ENCODE measurements at places on chromosomes 7 and 10.

GRCh38 chr7:101896316-101896715 is 78.9 kb downstream of the CUX1 start:
- no peak for DNase-seq

- no peak for DNase-seq
Measured at GRCh38 chr10:116043861-116044260, 229.1 kb downstream of the GFRA1 start.

GRCh38 chr7:23662124-23662983 is 17.6 kb upstream of the FAM221A start:
- no peak for DNase-seq

- no peak for DNase-seq
Measured at GRCh38 chr7:134997214-134997885, 11.0 kb downstream of the AGBL3 start.

- no peak for DNase-seq
Measured at GRCh38 chr10:103171278-103171677, 21.8 kb downstream of the NT5C2 start.

- no peak for DNase-seq
Measured at GRCh38 chr7:32357535-32358277, 132.5 kb downstream of the LSM5 start.

DNA sequence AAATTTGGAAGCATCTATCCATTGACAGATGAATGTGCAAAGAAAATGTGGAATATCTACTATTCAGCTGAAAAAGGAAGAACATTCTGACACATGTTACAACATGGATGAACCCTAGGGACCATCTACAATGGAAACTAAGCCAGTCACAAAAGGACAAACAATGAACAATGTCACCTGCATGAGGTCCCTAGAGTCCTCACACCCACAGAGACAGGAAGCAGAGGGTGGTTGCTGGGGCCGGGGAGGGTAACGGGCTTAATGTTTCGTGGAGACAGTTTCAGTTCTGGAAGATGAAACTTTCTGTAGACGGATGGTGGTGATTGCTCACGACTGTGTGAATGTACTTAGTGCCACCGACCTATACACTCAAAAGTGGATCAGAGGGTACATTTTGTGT is 282.9 kb downstream of the ADARB2 start:
- no peak for DNase-seq

DNA sequence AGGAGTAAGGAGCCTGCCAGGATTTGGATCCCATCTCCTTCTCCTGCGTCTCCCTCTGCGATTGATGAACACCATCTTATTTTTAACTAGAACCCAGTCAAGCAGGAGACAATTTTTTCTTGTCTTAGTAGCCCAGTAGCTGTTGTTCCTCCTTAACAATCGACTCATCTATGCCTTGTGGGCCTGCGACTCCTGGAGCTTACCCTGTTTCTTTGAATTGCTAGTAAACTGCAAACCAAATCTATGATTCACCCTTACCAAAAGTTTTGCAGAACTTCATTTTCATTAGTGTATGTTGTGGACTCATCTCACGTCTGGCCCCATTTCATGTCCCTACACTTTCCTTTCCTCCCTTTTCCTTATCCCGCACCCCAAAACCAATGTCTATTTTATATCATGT is 37.7 kb downstream of the TRIL start:
- no peak for DNase-seq

- DNase-seq: no peak
Measured at GRCh38 chr7:1902231-1902855, 232.3 kb downstream of the ELFN1 start.

DNA sequence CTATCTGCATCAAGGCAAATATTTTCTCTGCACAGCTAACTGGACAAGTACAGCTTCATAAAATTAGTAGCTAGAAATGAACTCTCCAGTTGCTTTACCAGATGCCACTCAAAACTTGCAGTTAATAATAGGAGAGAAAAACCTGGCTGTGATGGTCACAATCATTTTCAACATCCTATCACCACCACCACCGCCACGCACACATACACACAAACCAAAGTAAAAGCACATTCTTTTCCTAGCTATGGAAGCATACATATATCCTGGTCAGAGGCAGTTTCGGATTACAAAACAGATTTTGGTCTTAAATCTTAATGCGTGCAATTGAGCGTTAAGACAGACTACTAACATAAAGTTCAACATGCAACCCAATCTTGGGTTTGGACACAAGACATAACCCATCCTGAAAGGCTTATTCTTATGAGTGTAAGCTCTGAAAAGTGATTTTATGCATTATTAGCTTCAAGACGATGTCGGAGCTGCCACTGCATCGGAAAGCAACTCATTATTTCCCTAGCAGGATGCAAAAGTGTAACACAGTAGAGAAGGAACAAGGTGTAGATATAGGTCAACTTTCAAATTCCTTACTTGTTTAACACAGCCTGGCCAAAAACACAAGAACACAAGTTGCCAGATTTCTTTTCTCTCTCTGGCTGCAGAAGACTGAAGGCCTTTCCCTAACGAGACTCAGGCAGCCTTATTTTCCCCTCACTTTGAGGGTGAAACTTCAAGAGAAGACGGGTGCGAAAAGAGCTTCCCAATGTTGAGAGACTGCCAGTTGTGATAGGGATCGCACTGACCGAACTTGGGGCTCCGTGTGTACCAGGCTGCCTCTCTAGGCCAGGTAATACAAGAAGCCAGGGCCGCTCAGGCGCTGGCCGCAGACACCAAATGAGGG is 1.2 kb downstream of the CACUL1 start:
- no peak for DNase-seq

- DNase-seq: no peak
Measured at GRCh38 chr7:17133977-17134376, 164.5 kb upstream of the AHR start.

DNA sequence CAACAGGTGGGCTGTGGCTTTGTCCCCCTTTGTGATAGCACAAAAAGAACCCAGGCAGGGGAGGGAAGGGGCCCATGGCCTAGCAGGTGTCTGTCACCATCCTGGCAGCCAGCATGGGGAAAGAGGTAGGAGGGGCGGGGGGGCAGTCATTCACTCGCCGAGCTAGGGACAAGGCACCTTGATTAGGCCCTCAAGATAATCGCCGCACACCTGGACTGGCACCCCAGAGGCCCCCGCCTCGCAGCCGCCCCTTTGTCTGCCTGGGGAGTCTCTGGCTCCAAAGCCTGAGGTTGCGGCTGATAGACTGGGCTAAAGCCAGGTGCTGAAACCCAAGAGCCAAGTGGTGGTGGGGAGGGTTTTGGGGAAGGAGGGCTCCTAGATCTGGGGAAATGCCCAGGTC is 151.2 kb upstream of the PCBD1 start:
- DNase-seq: no peak

GRCh38 chr7:45703373-45703821 is 129.2 kb downstream of the ADCY1 start:
- no peak for DNase-seq

- no peak for DNase-seq
Measured at GRCh38 chr7:140060788-140061606, 1.8 kb downstream of the PARP12 start.

- DNase-seq: no peak
Measured at GRCh38 chr7:98830972-98831548, 38.8 kb downstream of the TMEM130 start.

GRCh38 chr10:43203448-43204041 is 63.3 kb downstream of the RASGEF1A start:
- DNase-seq: no peak

DNA sequence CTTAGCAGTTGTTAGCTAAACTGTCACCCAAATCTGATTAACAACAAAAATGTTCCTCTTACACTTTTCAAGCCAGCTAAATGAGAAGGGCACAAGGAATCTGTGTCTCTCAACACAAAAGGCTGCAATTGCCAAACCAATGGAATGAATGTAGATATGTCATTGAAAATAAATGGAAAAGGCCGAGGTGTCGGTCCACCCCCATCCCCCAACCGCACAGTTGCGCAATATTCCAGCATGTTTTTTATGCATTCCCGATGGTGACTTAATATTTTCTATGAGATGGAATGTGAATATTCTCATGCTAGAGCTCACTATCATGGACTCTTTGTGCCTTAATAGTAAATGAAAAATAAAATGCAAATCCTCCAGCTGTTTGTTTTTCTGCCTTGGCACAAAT is 181.6 kb upstream of the LRGUK start:
- DNase-seq: no peak

DNA sequence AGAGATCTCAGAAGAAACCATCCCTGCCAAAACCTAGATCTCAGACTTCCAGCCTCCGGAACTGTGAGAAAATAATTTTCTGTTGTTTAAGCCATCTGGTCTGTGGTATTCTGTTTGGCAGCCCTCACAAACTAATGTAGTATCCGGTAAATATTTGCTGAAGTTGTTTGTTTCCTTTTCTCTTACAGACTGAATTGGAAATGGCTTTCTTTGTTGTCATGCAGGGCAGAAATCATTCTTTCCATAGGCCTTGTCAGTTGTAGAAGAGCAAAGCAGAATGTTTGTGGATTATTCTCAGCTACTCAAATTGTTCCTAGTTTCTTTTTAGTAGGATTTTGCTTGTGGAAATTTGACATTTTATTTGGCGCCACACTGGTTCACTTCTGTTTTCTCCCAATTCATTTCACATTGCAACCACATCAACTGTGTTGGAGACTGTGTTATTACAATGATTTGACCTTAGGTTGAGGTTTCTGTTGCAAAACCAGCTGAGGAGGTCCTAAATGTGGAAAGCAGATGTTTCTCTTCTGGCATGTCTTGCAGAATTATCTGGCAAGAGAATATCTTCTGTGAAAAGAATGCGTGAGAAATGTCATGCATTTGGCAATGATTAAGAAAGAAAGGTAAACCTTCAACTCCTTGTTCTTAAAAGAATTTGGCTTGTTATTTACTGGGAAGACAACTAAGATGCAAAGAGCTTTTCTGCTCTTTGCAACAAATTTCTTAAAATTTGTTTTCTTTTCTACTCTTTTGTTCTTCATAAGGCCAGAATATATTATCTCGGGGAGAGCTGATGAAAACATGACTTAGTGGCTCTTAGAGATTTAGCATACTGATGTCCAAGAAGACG is 25.8 kb downstream of the ACTA2 start:
- DNase-seq: no peak

GRCh38 chr7:70439651-70440050 is 692.3 kb upstream of the GALNT17 start:
- DNase-seq: no peak

DNA sequence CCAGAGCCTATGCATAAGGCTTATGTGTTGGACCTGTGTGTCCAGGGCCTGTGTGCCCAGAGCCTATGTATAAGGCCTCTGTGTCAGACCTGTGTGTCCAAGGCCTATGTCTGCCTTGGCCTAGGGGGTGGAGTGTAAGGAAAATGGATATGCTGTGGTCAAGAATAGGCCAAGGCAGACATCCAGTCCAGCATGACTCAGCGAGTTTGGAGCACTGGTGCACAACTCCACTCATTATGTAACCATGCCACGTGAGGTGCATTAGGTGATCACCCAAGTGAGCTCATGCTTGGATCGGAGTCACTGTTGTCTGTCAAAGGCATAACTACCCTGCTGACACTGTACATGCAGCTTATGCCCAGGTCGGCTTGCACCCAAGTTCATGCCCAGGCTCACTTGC is 238.9 kb downstream of the CACNA2D1 start:
- DNase-seq: no peak

DNA sequence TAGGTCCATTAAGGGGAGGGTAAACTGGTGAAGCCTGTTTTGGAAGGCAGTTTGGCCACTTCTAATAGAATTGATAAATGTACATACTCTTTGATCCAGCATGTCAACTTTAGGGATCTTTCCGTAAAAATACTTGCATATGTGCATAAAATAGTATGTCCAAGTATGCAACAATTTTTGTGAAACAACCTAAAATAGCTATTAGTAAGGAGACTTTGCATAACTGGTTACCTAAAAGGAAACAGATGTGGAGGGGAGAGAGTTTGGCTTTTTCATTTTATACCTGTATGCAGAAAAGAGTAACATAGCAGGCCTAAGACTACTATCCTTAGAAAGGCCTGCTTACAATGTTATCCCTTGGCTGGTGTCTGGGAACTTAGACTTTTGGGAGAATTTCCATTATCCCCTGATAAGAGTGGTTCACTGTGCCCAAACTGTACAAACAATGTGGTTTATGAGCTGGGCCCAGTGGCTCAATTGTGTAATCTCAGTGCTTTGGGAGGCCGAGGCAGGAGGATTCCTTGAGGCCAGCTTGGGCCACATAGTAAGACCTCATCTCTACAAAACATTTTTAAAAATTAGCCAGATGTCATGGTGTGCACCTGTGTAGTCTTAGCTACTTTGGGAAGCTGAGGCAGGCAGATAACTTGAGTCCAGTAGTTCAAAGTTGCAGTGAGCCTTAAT is 21.3 kb downstream of the PTPN12 start:
- DNase-seq: no peak

DNA sequence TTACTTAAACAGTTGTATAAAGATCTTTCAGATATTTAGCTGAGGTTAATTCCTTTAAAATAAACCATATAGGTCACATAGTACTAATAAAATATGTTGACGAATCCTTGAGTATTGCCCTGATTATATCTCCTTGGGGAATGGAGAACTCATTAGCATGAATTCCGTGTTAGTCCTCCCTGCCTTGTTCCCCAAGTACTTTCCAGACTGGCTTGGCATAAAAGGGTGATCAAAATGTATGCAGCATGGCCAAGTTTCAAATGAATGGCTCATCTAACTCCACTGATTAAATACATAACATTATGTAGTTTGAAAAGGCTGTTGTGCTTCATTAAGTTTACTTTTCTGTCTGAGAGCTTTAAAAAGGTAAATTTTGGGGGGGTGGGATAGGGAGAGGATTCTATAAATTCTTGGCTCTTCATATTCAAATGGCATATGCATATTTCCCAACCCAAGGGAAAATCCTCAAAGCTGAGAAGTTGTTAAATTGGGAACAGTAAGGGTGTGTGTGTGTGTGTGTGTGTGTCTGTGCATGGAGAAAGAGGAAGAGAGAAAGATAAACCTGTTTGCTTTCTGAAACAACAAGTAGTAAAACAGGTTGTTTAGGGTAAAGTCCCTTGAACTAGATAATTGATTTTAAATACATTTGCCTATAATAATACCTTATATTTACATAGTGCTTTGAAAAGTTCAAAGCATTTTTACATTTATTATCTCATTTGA is 4.8 kb upstream of the ADD3 start:
- DNase-seq: no peak

GRCh38 chr7:151017953-151018420 is 6.3 kb downstream of the ATG9B start:
- DNase-seq: peak; percentile 77

All from stimulated activated CD4-positive, alpha-beta T cell treated with anti-CD3 and anti-CD28 coated beads, Interleukin-1b, Interleukin-23, amount 100 ng/mL, for 24 hours (primary cell).